Small intestine (tissue), 16 donors: ENCODE measurements at places on chromosomes 12 and 14.

DNA sequence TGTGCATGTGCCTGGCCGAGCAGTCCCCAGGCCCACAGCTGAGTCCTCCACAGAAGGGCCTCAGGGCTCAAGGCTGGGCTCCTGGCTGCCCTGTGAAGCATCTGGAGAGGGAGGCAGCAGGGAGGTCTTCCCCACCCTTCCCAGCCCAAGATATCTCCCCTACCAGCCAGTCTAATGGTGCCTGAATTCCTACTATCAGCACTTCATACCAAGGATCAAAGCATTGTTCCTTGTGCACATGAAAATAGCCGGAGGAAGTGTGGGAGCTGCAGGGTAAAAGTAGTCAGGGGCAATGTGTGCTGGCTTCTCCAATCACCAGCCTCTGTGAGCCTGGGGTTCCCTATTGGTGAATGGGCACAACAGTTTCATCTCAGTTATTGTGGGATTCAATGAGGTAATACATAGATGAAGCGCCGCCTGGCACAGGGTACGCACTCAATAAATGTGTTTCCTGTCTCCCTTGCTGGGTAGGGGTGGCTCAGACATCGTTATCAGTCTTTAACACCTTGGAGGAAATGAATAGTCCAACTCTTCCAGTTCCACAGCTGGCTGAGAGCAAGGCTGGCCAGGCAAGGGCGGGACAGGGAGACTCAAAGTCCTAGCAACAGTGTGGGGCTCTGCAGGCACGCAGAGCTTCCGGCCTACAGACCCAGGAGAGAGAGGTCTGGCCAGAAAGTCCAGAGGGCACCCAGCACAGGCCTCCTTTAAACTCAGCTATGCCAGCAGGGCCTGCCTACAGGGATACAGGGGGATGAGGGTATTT is 39.1 kb upstream of the PNMA1 start:
- peak; percentile 98 for DNase-seq

- no peak for DNase-seq
Observed at GRCh38 chr12:132437943-132438700, 51.8 kb upstream of the FBRSL1 start.

DNA sequence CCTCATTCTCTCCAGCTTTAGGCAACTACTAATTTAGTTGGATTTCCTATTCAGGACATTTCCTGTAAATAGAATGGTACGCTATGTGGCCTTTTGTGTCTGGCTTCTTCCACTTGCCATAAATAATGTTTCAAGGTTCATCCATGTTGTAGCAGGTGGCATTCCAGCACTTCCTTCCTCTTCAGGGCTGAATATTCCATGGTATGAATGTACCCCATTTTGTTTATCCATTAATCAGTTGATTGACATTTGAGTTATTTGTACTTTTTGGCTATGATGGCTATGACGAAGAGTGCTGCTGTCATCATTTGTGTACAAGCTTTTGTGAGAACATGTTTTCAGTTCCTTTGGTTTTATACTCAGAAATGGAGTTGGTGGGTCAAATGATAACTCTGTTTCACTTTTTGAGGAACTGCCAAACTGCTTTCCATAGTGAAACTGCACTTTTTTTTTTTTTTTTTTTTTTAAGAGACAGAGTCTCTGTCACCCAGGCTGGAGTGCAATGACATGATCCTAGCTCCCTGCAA is 6.5 kb upstream of the CDK2AP1 start:
- no peak for DNase-seq

- no peak for DNase-seq
Observed at GRCh38 chr12:132133952-132134652, 10.0 kb downstream of the DDX51 start.

- DNase-seq, result no peak
Observed at GRCh38 chr12:66947119-66947518, 268.2 kb upstream of the GRIP1 start.

DNA sequence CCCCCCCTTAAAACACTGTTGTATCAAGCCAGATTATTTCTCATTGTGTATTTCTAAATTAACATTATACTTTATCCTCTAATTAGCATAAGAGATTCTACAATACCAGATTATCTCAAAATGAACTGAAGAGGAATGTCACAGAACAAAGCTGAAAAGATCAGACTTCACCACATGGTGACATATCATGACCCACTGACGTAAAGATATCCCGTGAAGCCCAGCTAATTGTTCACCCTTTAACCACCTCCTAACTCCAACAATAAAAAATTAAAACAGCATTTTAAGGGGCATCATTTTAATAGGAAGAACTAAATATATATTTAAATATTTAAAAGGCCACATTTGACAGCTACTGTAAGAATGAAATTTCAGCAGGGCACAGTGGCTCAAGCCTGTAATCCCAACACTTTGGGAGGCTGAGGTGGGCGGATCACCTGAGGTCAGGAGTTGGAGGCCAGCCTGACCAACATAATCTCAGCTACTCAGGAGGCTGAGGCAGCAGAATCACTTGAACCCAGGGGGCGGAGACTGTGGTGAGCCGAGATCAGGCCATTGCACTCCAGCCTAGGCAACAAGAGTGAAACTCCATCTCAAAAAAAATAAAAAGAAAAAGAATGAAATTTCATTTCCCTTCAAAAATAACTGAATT is 29.0 kb downstream of the CDK17 start:
- no peak for DNase-seq

GRCh38 chr12:6424866-6425265 is 19.9 kb upstream of the CD27 start:
- DNase-seq, result no peak
